Endothelial cell of umbilical vein (primary cell): ENCODE measurements at places on chromosomes 6 and 20. TPM values are rescaled to one million over a fixed set of nuclear protein-coding genes. Genes with fewer than 3 reads are reported as not detected.

Gene BRD2
- total RNA-seq, result 187 and 197 TPM in 2 replicates

Gene HSPA1A
- 55.6 and 58.3 TPM in 2 replicates for total RNA-seq

Gene TFEB
- total RNA-seq, result 4.9 and 5.5 TPM in 2 replicates

Gene RSPH3
- 3.0 and 3.3 TPM in 2 replicates for total RNA-seq

Gene NMBR
- not detected in 2 replicates for total RNA-seq
